ENCODE measurements at places on chromosomes 2 and 18.

DNA sequence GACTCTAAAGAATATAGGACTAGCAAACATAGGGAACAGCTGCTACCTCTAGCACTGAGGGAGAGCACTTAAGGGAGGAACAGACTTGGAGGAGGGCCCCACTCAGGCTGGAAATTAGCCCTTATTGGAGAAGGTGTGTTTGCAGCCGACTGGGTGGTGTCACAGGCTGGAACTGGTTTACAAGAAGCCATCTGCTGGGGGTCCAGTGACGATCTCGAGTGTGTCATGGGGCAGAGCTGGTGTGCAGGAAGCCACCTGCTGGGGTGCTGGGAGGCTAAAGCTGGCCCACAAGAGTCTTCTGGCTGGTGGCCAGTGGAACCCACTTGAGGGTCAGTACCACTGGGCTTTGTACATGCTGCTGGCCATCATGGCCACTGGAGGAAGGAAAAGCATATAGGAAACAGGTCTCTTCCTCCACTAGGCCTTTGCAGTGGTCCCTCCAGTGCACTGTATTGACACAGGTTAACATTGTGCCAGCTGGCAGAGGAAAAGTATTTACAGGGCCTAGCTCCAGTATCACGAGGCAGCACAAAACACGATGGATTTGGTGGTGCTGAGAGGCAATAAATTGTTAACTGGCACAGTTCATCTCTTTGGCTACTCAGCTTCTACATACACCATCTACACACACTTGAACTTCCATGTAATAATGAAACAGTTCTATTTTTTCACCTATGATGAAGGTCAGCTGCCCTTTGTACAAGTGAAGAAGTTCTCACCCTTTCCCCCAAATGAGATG, 43.6 kb downstream of the MAP3K20 start:
- peak; percentile 78 for DNase-seq

DNA sequence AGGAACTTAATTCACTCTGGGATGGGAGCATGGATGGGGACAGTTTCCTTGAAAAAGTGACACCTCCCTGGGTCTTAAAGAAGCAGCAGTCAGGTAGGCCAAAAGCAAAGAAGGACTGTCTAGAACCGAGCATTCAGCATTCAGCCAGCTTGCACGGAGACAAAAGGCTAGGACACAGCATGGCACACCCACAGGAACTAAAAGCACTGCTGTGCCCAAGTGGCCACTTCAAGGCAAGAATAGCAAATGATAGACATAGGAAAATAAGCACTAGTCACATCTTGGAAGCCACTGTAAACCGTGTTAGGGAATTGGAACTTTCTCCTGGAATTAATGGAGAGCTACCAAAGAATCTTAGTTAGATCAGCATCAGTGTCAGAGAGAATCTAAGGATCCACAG, 47.0 kb downstream of the LRP2 start:
- no peak for DNase-seq

GRCh38 chr2:1461507-1462390, 48.5 kb downstream of the TPO start:
- no peak for DNase-seq

- no peak for DNase-seq
Measured at GRCh38 chr2:202112041-202112440, 39.0 kb downstream of the KIAA2012 start.

DNA sequence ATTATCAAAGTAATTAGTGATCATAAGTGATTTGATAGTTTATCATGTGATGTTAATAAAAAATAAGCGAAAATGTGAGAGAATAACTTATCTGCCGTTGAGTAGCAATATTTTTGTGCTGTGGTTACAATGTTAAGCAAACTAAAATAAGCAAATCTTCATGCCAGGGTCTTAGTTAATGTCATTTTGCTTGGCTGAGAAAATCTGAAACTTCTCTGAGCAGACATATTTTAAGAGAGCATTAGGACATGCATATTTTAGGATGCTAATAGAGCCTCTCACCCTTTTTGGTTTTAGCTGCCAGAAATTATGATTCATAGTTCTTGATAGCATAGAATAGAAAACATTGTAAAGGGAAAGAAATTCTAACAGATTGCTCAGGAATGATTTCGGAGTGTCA, 233.5 kb upstream of the ZEB2 start:
- peak; percentile 43 for DNase-seq

DNA sequence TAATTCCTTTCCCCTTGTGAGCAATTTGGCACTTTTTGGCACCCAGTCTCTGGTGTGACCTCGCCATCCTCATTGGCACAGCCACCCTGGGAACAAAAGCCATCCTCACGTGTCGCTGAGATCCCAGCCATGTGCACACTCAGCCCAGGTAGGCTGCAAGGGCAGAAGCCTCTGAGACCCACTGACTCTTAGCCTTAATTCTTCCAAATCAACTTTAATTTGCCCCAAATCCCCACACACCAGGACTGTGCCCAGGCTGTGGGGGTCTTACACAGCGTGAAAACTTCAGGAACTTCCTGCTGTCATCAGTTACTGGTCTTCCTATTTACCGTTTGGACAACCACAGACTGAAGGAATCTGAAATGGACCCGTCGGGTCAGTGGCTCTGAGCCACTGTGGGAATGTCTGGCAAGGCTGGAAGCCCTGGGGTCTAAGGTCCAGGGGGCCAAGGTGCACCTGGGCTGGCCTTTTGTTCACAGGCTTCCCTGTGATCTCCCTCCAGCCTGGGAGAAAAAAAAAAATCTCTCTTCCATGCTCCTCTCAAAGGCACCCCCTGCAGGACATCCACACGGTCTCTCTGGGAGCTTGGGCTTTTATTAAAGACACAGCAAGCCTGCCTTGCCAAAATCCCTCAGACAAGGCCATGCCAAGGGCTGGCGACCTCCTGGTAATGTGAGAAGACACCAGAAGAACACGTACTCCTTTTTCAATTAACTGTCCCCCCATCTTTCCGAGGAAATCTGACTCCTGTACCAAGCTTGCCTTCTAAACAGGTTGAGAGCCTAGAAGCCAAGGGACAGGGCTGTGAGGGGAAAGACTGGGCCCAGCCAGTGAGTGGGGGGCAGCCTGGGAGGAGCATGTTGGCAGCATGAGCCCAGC, 42.1 kb upstream of the LAPTM4A start:
- peak; percentile 88 for DNase-seq

- no peak for DNase-seq
Measured at GRCh38 chr2:447902-448665, 160.2 kb upstream of the ALKAL2 start.

DNA sequence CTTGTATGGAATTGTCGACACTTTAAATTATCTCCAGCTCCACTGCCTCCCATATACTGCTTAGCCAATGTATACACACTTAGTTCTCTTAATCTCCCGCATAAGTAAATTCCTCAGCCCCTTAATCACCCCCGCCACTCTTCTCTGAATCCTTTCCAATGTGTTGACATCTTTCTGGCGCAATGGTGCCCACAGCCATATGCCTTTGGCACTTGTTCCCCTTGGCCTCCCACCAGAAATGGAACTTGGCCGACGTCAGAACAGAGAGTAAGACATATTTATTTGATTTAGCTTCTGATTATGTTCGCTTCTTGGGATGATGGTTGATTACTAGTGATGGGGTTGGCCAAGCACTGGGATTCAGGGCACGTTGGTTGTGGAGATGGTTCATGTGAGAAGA, 1089.3 kb upstream of the CELF4 start:
- no peak for DNase-seq

- DNase-seq = no peak
Measured at GRCh38 chr2:155766342-155767115, 566.0 kb downstream of the NR4A2 start.

DNA sequence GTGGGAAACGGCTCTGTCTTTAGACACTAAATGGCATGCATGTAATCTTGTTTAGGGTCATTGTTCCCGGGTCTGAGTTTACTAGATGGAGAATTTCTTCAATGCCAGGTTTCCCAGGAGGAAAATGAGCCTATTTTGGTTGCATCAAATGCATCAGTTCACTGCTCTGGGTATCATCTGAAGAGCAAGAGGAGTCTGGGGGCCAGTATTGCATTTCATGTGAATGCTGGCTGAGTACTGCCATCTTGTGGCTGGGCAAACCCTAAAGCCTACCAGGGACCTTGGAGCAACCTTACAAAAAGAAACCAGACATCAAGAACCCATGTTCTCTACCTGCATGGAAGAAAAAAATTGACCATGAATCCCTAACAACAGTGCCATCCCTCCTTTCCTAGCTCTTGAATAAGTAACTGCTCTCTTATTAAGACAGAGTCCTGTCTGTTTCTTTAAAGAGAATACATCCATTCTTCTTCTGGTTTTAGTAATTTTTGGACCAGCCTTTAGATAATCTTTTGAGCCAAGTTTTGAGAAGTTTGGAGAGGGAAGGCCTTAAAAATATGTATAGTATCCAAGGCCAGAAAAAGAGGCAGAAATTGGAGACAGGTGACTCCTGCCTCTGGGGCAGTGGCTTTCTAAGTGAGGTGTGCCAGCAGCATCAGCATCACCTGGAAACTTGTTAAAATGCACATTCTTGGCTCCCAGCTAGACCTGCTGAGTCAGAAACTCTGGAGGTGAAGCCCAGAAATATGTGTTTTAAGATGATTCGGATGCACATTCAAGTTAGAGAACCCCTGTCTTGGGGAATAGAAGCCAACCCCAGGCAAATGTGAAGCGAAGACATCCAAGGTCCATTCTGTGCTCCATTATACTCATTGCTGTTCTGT, 261.0 kb upstream of the CXCR4 start:
- peak; percentile 68 for DNase-seq

DNA sequence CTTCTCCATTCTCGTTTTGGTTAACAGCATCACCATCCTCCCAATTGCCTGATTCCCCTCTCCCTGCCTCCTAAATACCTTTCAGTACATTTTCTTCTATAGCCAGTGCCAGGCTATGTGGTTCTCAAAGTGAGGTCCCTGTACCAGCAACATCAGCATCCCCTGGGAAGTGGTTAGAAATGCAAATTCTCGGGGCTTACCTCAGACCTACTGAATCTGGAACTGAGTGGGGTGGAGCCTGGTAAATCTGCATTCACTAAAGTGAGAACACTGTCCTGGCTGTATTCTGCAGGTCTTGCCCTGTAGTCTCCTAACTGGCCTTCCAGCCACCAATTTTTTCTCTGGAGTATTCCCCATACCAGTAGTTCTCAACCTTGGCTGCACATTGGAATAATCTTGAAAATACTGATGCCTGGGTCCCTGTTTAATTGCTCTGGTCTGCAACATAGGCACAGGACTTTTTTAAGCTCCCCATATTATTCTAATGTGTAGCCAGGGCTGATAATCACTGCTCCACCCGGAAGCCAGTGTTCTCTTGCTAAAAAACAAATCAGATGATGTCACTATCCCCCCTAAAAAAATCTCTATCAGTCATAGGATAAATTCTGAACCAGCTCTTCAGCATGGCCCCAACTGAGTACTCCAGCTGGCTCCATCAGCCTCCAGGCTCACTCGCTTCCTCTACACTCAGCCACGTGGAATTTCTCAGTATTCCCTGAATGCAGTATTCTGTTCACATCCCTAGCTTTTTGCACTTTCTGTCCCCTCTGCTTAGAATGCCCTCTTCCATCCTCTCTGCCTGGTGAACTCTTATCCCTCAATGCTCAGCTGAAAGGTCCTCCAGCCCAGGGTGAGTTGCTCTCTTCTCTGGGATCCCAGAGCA, 98.4 kb downstream of the CDK15 start:
- no peak for DNase-seq

GRCh38 chr2:155099784-155100183, 401.3 kb downstream of the KCNJ3 start:
- no peak for DNase-seq

DNA sequence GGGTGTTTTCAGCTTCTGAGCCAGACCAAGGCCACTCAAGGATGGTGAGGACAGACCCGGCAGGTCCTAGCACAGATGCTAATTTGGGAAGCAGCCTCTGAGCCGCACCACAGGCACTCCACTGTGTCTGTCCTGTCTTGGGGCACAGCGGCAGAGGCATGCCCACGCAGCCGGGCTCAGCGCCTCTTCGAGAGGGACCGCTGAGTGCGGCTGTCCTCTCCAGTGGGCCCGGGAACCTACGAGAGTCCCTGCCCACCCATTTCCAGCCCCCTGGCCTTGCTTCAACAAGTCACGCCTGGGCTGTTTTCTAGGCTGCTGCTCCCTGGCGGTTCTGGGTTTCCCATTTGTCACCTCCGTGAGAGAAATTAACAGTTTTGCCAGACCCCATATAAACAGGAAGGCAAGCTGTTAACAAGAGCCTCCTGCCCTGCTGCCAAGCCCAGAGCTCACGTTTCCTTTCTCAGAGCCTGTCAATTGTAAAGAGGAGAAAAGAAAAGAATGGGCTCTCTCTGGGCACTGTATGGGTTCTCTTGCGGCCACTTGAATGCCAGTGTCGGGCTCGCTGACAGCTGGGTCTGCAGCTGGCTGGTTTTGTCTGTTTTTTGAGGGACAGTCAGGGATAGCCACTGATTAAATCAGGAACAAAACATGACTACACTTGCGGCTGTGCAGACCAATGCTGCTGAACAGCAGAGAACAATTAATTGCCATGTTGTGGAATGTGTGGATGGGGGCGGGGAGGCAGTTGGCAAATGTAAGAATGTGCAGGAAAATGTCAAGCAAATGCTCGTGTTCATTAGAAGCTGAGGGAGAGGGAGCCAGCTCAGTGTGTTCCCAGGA, 30.6 kb downstream of the TMEM17 start:
- no peak for DNase-seq

- DNase-seq = peak; percentile 52
Measured at GRCh38 chr18:62663731-62664336, 51.5 kb upstream of the PHLPP1 start.

GRCh38 chr2:240974771-240975572, 23.4 kb upstream of the SNED1 start:
- no peak for DNase-seq

- DNase-seq = peak; percentile 92
Measured at GRCh38 chr2:12721566-12722446, 5.1 kb downstream of the TRIB2 start.

- DNase-seq = no peak
Measured at GRCh38 chr18:24988253-24988840, 363.6 kb downstream of the ZNF521 start.

DNA sequence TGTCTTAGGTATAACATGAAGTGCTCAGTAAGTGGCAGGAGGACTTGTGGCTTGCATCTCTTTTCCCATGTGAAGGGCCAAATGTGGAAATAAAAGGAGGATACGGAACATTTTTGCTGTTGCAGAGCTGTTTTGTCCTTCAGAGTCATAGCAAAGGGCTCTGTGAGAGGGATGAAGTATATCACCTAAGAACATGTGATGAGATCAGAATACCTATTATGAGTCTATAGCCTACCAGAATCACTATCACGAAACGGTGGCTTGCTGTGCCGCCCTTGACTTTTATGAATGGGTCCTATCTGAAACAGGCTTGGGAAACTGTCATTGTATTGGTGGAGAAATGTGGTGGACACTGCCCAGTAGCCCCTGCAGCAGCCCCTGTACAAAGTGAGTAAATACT, 67.0 kb upstream of the ITGB6 start:
- DNase-seq = no peak

DNA sequence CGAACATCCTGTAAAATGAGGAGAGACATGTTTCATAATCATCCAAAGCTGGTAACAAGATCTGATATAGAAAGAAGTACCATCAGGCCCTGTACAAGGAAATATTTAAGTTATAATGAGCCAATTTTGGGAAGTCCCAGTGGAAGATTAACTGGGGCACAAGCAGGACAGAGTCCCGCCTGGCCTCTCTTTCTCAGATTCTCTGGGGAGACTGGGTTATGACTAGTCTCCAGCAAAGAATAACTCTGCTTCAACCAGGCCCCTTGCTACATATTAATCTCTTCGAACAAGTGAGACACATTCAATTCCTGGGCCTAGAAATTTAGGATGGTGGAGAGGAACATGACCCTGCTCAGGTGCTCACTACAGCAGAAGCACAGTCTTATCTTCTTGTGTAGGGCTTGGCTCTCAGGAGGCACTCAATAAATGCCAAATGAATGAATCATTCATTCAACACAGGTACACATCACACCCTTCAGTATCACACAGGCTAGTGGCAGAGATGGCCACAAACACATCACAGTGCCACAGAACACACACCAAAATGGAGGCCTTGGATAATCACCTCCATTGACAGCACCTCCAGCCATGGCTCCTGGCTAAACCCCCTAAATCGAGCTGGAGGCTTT, 46.4 kb upstream of the RNF152 start:
- DNase-seq = no peak
